ENCODE measurements at places on chromosomes 4 and X.

DNA sequence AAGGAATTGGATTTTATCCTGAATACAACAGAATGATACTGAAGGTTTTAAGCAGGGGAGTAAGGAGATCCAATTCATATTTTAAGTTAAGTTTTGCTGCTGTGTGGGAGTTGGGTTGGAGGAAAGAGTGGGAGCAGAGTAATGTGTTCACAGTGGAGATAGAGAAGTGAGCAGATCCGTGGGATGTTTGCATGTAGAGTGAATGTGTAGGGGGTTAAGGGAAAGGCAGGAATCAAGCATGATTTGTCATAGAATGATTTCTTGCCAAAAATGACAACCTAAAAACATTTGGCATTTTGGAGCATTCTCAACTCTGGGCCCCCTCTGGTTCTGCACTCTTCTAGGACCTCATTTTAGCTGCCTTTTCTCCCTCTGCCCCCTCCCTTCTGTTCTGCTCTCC is 76.6 kb downstream of the ARHGAP10 start:
- DNase-seq = no peak

- no peak for DNase-seq
These were observed 46.7 kb downstream of the TMEM156 start for GRCh38 chr4:38985410-38986100.

- no peak for DNase-seq
These were observed 359.4 kb upstream of the ZCCHC13 start for GRCh38 chrX:73944563-73944908.

GRCh38 chr4:118810991-118811764 is 24.7 kb downstream of the SEC24D start:
- no peak for DNase-seq

DNA sequence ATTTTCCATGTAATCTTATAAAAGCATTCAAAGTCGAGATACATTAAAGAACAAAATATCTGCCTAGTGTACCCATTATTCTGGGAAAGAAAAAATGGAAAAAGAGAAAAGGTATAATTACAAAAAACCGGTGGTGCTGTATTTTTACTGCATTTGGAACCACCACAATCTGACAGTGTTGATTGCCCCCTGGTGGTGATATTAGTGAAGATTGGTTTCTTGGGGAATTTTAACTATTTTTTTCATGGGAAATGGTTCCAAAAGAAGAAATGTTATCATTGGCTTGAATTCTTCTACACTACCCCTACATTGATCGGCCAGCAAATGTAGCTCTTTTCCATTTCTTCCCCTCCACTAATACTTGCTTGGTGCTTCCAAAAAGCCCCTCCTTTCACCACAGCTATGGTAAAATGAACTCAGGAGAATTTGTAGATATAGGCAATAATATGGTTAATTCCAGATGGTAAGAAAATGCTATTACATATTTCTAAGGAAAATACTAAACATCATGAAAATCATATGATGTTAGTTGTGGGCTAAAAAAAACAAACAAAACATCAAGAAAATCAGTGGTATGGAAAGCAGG is 50.0 kb downstream of the COX18 start:
- DNase-seq = no peak

DNA sequence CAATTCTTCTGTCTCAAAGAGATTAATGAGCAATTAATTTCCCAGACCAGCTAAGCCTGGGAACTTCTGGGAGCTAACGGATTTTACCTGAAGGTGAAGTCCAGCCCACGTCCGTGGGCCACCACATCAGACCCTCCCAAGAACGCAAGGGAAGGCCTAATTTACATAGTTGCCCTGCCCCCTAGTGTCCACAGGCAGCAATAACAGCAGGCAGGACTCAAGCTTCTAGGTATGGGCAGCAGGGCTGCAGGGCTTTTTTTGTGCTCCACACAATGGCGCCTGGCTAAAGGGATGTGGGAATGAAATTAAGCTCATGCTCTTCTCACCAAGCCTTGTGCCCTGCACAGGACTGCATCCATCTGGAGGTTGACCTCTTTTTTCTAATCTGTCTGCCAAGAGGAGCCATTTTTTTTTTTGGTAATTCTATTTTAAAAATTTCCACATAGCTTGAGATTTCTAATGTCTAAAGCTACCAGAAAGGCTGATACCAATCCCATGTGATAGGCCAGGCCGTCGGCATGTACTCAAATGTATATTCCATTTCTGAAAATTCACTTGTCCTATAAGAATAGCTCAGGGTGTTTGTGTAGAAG is 111.9 kb upstream of the TMEM164 start:
- DNase-seq = no peak

DNA sequence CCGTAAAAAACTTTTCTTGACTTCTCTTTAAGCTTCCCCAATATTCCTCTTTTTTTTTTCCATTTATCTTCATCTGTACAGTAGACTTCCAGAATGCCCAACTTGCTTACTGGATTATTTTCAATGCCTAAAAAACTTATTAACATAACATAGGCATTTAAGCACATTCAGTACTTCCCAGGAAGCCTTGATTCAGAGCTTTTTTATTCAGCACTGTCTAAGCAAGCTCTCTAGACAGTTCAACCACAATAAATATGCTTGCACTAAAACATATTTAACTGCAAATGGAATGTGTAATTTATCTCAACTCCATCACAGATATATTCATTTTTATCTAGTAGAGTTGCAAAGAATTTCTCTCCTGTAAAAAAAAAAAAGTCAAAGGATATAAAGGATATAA is 997.8 kb downstream of the ARAP2 start:
- DNase-seq = no peak

DNA sequence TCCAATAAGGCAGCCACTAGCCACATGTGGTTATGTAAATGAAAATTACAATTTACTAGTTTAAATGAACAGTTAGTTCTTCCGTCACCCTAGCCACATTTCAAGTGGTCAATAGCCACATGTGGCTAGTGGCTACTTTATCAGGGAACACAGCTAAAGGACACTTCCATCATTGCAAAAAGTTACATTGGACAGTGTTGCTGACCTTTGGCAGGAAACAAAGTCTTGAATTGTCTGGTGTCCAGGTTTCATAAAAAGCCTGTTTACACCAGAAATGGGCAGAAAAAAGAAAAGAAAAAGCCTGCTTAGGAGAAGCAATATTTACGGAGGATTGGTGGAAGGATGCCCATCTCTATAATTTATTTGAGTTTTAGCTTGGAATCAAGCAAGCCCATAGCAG is 38.6 kb downstream of the RWDD4 start:
- no peak for DNase-seq

GRCh38 chrX:37083880-37084279 is 75.7 kb downstream of the FAM47C start:
- no peak for DNase-seq

DNA sequence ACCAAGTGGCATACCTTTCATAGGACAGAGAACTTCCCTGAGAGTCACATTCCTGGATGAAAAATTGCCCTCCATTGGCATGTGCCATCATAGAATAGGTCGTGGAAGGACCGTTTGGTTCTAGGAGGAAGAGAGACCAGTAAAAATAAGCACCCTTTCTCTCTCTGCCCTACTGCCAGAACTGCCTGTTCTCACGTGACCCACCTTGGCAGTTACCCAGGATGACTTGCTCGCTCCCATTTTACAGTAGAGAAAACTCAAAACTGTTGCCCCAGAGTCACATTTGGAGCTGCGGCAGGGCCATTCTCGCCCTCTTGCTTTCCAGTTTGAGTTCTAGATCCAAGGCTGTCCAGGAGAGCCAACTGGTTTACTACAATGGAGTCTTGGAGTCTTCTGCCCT is 1.1 kb upstream of the NLGN3 start:
- no peak for DNase-seq

- DNase-seq = no peak
These were observed 5.4 kb downstream of the STBD1 start for GRCh38 chr4:76311896-76312331.

GRCh38 chr4:26420913-26421312 is 69.4 kb downstream of the CCKAR start:
- no peak for DNase-seq

DNA sequence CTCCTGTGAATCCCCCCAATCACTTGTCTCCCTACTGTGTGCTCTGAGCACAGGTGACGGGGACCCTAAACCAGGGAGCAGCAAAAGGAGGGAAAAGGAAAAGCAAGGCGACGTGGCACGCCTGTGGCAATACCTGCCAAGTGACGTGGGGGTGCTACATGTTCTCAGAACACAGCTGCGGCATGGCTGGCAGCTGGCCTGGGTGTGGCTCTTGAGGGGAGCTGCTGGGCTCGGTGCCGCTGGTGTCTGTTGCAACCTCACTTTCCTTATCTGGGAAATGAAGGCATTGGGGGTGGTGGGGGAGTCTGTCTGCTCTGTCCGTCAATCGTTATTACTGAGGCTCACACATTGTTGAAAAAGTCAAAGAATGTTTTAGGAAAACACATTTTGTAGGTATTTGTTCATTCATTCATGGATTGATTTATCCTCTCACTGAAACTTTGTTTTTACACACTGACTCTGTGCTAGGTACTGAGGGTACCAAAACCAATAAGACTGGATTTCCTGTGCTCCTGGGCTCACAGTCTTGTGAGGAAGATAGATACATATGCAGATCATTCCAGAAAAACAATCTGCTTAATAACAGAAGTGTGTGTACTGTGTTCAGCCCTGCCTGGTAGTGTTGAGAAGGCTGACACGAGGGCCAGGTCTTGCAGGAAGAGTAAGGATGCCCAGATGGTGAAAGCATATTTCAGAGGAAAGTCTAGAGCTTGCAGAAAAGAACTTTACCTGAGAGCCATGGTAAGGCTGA is 217.6 kb downstream of the PTTG2 start:
- no peak for DNase-seq

DNA sequence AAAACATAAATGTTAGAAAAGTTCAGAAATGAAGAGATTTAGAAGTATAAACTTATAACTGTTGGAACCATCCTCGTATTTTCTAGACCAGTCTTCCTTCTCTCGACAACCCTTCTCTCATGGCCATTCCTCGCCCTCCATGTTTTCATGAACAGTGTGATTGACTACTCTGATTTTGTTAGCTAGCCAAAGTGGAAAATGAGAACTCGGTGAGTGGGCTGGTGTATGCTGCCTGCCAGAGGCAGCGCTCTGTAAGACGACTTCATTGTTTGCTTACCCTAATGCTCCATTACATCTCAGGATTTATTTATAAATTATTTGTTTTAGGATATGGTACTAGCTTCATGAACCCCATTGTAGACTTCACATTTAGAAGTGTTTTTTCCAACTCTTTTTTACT is 153.0 kb downstream of the CBR4 start:
- DNase-seq = no peak

- DNase-seq = no peak
These were observed 33.0 kb downstream of the HDX start for GRCh38 chrX:84469226-84469625.

DNA sequence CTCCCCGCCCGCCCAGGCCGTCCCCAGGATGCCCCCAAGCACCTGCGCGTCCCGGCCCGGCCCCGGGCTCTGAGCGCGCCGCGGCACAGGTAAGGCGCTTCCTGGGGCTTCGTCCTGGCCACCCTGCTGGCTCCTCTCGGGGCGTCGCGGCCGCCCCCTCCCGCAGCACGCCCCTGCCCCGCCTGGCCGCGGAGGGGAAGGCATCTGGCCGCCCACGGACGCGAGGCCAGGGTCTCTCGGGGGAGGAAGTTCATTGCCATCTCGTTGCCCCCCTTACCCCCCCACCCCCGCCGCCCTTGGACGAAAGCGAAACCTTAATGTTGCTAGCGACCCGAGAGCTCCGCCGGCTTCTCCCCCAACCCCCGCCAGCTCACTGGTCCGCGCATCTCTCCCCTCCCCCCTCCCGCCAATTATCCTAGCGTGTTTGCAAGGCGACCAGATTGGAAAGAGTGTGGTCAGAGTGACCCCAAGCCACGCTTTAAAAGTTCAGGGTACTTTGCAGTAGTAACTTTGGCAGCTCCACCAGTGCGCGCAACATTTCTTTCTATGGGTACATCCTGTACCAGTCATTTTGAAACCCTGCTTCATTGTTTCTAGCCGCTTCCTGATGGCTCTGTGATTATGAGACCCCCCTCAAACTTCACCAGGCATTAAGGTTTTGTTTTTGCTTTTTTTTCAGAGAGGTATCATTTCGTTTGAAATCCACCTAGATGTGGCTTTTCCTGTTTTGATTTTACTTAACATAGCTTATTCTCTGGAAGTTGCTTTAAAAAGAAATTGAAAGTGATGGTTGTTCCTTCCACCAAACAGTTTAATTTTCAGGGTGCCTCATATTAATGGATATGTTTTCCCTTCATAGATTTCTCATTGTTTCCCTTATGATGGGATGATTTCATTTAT is 626 bp downstream of the TBC1D1 start:
- DNase-seq = no peak

DNA sequence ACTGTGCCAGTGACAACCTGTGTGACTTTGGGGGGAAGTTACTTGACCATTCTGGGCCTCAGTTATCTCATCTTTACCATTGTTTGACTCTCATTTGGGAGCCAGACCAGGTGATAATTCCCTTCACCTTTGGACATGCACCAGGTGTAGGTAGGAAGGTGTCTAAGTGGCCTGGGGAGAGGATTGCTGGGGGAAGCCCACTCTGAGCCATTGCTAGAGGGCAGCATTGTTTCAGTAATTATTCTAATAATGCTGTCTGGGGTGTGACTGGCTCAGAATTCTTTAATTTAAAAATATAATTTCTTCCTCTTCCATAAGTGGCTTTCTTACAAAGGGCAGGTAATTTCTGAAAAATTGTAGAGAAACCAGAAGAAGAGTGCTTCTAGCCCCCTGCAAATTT is 104.3 kb downstream of the RTL9 start:
- no peak for DNase-seq

- DNase-seq = no peak
These were observed 105.5 kb upstream of the DDIT4L start for GRCh38 chr4:100295792-100296191.

DNA sequence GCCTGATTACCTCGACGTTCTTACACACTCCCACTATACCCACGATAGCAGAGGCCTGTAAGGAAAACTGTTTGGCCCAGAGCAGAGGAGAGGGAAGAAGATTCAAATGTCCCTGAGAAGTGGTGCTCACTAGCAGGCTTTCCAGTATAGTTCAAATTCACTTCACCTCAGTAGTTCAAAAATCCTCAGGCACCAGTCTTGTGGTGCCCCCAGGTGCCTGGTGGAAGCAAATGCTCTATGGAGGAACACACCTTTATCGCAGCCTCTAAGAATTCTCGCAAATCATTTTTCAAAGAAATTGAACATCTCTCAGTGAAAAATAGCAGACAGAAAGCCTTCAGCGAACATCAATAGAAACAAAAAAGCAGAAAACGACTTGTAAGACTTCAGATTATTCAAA is 12.2 kb upstream of the MTMR1 start:
- peak; percentile 16 for DNase-seq

All from DMS79 (cell line).